Activated CD8-positive, alpha-beta memory T cell treated with anti-CD3 and anti-CD28 coated beads for 1 hour (primary cell): ENCODE measurements at places on chromosomes 3 and 15.

DNA sequence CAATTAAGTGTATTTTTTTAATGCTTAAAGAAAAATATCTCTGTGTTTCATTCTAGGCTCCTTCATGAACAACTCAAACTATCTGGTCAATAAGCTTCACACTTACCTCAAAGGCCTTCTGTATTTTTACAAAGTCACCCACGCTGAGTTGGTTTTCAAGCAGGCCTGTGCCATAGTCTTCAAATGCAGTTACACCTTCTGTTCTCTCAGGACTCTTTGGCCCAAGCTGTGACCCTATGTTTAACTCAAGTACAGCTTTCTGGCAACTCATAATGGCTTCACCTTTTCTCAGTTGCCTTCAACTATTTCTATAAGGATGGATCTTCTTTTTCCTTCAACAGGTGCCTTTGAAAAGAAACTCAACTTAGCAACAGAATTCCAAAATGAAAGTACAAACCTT, 587 bp downstream of the WDR49 start:
- no peak for DNase-seq

DNA sequence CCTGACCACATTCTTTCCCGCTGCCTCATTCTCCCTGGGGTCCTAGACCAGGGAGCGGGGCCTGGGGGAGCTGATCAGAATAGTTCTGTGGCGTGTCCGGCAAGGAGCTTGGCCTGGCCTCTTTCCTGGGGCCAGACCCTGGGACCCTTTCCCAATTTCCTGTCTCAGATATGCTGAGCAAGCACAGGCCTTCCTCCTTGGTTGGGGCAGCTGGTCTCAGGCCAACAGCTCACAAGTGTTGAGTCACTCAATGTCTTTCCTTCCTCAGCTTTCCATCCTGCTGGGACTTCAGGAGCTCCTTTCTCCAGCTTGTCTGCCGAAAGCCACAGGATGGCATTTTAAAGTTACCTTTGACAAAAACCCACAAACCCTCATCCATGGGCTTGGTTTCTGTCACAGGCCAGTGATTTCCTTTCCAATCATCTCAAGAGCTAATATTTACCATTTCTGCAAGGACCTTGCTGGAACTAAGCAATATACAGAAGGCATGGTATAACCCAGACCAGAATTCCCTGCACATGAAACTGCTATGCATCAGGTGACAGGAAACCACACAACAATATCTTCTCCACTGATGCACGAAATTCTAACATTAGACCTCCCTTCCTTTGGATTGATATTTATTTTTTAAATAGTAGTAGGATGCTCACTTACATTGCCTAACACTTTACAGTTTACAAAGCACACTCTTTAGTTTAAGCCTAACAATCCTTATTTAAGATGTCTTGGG, 19.5 kb upstream of the TIMP4 start:
- DNase-seq: no peak

GRCh38 chr15:42384597-42384996, 25.3 kb downstream of the CAPN3 start:
- DNase-seq: no peak

GRCh38 chr3:7720649-7721297, 780.9 kb upstream of the LMCD1 start:
- no peak for DNase-seq
